Activated CD4-positive, alpha-beta T cell treated with anti-CD3 and anti-CD28 coated beads for 36 hours (primary cell): ENCODE measurements at places on chromosomes 7 and 10. TPM values are rescaled to one million over a fixed set of nuclear protein-coding genes. Genes with fewer than 3 reads are reported as not detected.

The CHN2 gene
- 0.25 TPM for total RNA-seq

The GPR85 gene
- not detected for total RNA-seq

The BHLHA15 gene
- 0.47 TPM for total RNA-seq

The CDC123 gene
- total RNA-seq: 151 TPM

The ATXN7L1 gene
- 16.9 TPM for total RNA-seq

The NUTM2B gene
- total RNA-seq: not detected

The CFAP46 gene
- 0.21 TPM for total RNA-seq

The BMPER gene
- not detected for total RNA-seq

DNA sequence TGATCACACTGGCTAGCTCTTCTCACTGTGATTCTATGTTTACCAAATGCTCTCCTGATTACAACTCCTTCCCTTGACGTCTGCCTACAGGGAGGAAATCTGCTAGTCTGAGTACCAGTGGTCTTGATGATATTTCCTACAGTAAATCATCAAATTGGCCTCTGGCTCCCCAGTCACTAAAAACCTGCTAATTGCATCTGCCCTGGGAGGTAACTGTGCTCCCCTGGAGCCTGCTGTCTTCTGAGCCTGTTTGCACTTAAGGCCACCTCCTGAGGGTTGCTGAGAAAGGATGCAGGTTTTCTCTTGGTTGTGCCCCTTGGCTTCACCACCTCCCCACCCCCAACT is 56.0 kb downstream of the ELMO1 start:
- no peak overlapping the region for H3K4me3 ChIP-seq
- H3K27ac ChIP-seq: peak overlapping the region; percentile 56
- peaks cover 80% of the 10 kb centered on the region for H3K4me1 ChIP-seq
- peaks cover 3% of the 10 kb centered on the region for H3K36me3 ChIP-seq

DNA sequence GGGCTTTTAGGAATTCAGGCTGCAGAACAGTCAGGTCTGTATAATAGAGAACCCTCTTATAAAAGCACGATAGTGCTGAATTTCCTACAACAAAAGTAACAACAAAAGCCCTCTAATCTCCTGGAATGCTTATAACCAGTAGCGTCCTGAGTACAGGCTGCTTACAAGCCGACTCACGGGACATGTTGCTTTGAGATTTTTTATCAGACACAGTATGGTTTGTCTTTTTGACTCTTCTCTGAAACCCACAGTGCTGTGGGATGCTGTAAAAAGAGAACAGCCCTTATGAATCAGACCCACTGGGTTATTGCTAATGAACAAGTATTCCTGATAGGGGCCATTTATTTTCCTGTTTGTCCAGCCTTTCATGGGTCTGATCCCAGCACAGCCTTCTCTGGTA is 59.4 kb downstream of the PLPP4 start:
- no peak for DNase-seq
- no peak overlapping the region for H3K27ac ChIP-seq
- no peaks in the 10 kb centered on the region for H3K36me3 ChIP-seq
- H3K4me3 ChIP-seq: no peak overlapping the region
- no peaks in the 10 kb centered on the region for H3K4me1 ChIP-seq

GRCh38 chr10:43407148-43407575 is 1.8 kb downstream of the HNRNPF start:
- H3K36me3 ChIP-seq: peaks cover 60% of the 10 kb centered on the region
- peaks cover 36% of the 10 kb centered on the region for H3K4me1 ChIP-seq
- H3K27ac ChIP-seq: peak overlapping the region; percentile 100
- peak; percentile 70 for DNase-seq
- no peaks in the 10 kb centered on the region for H3K27me3 ChIP-seq

DNA sequence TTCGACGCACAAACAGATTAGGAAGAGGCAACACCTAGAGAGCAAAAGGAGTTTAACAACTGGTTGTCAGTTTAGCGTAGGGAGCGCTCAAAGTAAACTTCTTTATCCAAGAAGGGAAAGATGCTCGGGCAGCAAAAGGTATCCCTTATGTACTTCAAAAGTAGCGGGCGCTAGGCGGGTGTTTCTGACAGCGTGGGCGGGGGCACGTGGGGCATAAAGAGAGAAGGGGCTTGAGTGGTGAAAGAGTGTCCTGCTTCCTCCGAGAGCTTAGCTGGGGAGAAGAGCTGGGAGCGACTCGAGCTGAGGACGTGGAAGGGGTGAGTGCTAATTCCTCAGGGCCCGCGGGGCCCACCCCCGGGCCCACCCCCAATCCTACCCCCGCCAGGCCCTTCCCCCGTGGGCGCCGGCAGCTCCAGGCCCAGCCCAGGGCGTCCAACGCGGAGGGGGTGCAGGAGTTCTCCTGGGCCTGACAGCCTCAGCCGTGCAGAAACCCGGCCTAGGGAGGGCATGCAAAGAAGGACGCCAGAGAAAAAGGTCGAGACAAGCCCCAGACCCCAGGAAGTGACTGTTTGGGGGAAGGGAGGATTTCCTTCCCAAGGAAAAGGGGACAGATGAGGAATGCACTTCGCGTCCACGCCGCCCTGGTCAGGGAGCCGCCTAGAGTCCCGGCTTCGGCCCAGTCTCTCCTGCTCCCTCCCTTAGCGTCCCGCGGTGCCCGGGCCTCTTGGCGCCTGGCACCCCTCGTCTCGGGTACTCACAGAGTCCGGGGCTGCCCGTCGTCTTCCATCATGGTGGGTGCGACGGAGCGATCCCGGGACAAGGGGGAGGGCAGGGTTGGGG is 868 bp downstream of the TIAL1 start:
- H3K36me3 ChIP-seq: peaks cover 65% of the 10 kb centered on the region
- H3K27me3 ChIP-seq: no peaks in the 10 kb centered on the region
- H3K4me3 ChIP-seq: peak overlapping the region; percentile 92
- peak; percentile 86 for DNase-seq

- no peak for DNase-seq
- no peaks in the 10 kb centered on the region for H3K36me3 ChIP-seq
- no peaks in the 10 kb centered on the region for H3K4me1 ChIP-seq
- H3K27me3 ChIP-seq: peaks cover 2% of the 10 kb centered on the region
- no peak overlapping the region for H3K4me3 ChIP-seq
Observed at GRCh38 chr10:85492684-85493083, 873.9 kb downstream of the GRID1 start.

DNA sequence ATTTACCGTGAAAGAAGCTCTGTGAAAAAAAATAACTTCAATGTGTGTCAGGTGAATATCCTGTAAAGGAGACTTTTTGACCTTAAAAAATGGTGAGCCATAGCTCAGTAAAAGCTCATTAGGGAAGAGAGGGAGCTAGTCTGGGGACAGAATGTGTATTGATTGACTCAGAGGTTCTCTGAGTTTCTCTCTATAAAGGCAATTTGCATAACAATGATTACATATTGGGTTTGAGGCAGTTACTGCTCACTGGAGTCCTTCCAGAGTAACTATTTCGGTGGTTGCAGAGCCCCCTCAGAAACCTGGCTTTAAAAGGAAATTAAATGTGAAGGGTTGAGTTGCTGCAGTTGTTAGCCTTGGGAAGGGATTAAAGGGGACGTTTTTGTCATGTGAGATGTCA is 181.6 kb downstream of the GALNT17 start:
- H3K36me3 ChIP-seq: no peaks in the 10 kb centered on the region
- DNase-seq: no peak
- H3K4me3 ChIP-seq: no peak overlapping the region
- H3K4me1 ChIP-seq: no peaks in the 10 kb centered on the region
- H3K27ac ChIP-seq: no peak overlapping the region
- H3K27me3 ChIP-seq: no peaks in the 10 kb centered on the region

GRCh38 chr7:111485701-111486380 is 76.5 kb downstream of the IMMP2L start:
- H3K4me3 ChIP-seq: no peak overlapping the region
- DNase-seq: no peak
- peaks cover 7% of the 10 kb centered on the region for H3K36me3 ChIP-seq
- H3K4me1 ChIP-seq: no peaks in the 10 kb centered on the region

DNA sequence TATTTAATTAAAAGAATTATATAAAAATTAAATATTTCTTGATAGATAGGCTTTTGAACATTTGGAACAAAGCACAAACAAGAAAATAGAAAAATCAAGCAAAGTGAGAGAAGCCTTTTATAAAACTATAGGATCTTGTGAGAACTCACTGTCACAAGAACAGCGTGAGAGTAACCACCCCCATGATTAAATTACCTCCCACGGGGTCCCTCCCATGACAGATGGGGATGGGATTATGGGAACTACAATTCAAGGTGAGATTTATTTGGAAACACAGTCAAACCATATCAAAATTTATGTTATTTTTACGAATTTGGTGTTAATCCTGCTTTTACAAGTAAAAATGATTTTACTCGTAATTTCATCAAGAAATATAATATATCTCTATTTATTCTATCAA is 1136.1 kb upstream of the POT1 start:
- no peaks in the 10 kb centered on the region for H3K27me3 ChIP-seq
- H3K4me3 ChIP-seq: no peak overlapping the region
- H3K36me3 ChIP-seq: no peaks in the 10 kb centered on the region
- H3K4me1 ChIP-seq: no peaks in the 10 kb centered on the region
- H3K27ac ChIP-seq: no peak overlapping the region

DNA sequence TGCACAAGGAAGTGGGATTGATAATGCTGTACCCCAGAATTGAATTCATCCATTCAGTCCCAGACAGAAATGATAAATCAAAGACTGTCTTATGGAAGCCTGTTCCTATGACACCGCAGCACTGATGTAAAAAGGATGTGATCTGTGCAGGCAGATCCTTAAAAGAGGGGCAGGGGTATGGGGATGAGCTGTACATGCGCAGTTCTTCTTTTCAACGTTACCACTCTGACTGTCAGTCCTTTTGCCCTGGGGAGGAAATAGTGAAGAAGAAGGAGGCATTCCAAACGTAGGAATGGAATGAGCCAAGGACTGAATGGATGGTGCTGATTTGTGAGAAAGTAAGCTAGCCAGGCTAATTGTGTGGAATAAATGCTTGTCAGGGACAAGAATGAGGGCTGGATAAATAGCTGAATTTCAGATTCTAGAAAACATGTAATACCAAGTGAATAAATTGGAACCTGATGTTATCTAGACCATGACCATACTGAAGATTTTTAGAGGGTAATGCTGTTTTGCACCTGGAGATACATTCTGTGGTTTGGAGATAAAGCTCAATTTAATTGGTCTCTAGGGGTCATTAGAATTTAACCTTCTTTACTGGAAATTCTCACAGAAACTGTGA is 509.3 kb downstream of the SORCS3 start:
- H3K27me3 ChIP-seq: no peaks in the 10 kb centered on the region
- no peaks in the 10 kb centered on the region for H3K36me3 ChIP-seq
- DNase-seq: no peak
- H3K4me1 ChIP-seq: no peaks in the 10 kb centered on the region
- H3K27ac ChIP-seq: no peak overlapping the region

- H3K4me3 ChIP-seq: no peak overlapping the region
- DNase-seq: no peak
- peaks cover 2% of the 10 kb centered on the region for H3K4me1 ChIP-seq
Observed at GRCh38 chr7:151454305-151454704, 14.4 kb upstream of the CRYGN start.

GRCh38 chr7:150971242-150972022 is 6.7 kb downstream of the KCNH2 start:
- H3K4me1 ChIP-seq: peaks cover 17% of the 10 kb centered on the region
- H3K36me3 ChIP-seq: no peaks in the 10 kb centered on the region
- no peak overlapping the region for H3K27ac ChIP-seq
- peaks cover 4% of the 10 kb centered on the region for H3K27me3 ChIP-seq
- no peak for DNase-seq

DNA sequence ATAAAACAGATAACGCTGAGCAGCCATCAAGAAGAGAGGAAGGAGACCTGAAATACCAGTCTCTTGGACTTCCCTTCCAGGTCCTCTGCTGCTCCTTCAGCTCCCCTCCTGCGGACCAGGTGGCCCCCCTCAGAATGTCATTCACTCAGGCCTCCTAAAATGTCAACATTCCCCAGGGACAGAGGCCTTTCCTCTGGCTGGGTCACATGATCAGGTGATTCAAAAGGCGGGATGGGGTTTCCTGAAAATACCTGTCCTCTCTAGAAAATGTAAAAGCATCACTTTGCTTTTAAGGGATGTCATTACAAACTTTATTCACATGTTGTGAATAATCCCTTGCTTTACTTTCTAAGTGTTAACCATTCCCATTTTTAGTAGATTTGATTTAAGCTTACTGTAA is 311.1 kb downstream of the INHBA start:
- H3K4me3 ChIP-seq: no peak overlapping the region
- no peak overlapping the region for H3K27ac ChIP-seq
- no peak for DNase-seq
- H3K27me3 ChIP-seq: no peaks in the 10 kb centered on the region

GRCh38 chr7:8149222-8149621 is 112.7 kb downstream of the ICA1 start:
- H3K27me3 ChIP-seq: no peaks in the 10 kb centered on the region
- no peaks in the 10 kb centered on the region for H3K36me3 ChIP-seq
- peaks cover 44% of the 10 kb centered on the region for H3K4me1 ChIP-seq

DNA sequence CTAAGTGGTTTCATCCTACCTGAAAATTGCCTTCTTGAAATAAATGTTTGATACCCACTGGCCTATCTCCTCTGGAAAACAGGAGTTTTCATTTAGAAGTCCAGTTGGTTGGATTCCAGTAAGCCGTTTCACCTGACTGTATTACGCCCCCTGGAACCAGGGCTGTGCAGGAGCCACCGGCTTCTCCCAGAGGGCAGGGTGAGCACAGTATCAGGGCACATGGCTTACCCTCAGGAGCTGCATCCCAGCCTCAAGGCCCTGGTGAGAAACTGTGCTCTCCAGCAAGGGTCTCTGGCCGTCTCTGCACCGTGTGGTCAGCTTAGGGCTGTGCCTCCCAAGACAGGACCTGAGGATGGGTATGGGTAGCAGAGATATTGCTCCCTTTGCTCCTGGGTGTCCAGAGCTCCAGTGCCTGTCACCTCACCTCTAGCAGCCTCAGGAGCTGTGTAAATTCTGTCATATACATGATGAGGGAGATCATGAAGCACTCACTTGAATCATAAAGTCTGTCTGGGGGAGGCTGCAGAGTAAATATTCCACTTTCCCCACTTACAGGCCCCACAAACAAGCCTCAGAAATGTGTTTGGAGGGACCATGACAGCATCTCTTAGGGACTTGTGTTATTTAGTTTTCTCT is 109.6 kb upstream of the SAMD8 start:
- no peak overlapping the region for H3K4me3 ChIP-seq
- peak overlapping the region; percentile 64 for H3K27ac ChIP-seq
- H3K27me3 ChIP-seq: no peaks in the 10 kb centered on the region
- H3K36me3 ChIP-seq: peaks cover 8% of the 10 kb centered on the region
- DNase-seq: no peak

- no peaks in the 10 kb centered on the region for H3K27me3 ChIP-seq
- H3K27ac ChIP-seq: no peak overlapping the region
- no peak for DNase-seq
- H3K4me3 ChIP-seq: no peak overlapping the region
- H3K4me1 ChIP-seq: no peaks in the 10 kb centered on the region
Observed at GRCh38 chr10:120650705-120651399, 193.8 kb downstream of the PLPP4 start.
